ENCODE measurements at places on chromosomes 16 and 17. TPM values are rescaled to one million over a fixed set of nuclear protein-coding genes. Genes with fewer than 3 reads are reported as not detected.

SLFN12L gene
- not detected for total RNA-seq

DNA sequence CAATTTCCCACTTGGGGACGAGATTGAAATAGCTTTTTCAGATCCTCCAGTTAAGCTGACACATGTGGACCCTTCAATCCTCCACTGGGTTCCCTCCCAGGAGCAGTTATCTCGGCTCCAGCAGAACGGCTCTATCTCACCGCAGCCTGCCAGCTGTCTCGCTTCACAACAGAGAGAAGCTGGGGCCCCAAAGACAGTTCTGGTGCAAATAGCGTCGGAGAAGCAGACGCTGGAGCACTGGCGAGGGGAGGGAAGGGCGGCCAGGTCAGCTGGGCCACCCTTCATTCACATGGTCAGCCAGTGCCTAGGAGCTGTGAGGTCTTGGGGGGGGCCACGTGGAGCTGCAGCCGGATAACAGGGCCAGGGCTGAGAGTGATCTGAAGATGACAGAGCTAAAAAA, 141.3 kb upstream of the SDK2 start:
- peak; percentile 28 for DNase-seq

DNA sequence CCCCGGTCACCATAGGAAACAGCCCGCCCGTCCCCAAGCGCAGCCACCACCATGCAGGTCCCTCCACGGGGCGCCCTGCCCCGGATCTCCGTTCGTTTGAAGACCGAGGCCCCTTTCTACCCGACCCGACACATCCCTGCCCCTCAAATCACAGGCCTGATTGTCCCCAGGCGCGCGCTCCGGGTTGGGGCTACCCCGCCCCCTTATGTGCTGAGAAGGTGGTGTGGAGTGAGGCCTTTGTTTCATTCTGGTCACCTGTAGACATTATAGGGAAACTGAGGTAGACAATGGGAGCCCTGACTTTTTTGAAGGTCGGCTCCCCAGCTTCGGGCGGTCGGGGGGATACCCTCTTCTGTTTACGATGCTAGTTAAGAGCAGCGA, 763 bp upstream of the ACTG1 start:
- no peak for DNase-seq

ACAP1 gene
- 1.9 TPM for total RNA-seq

DNA sequence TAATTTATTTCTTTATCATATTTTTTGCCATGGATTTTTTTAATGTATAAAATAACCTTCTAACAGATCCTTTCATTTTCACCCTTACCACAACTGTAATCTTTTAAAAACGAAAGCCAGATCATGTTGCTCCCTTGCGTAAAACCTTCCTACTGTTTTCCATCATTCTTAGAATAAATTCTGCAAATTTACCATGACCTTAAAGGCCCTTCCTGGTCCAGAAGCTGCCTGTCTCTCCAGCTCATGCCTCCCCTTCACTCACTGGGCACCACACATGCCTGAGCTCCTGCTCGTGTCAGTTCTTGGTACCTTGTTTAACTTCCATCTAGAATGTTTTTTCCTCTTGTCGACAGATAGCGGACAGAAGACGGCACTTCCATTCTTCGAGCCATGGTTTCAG, 245.0 kb upstream of the CDH5 start:
- peak; percentile 65 for DNase-seq

NDE1 gene
- total RNA-seq, result 38.3 TPM

CPHXL2 gene
- total RNA-seq, result not detected

DNA sequence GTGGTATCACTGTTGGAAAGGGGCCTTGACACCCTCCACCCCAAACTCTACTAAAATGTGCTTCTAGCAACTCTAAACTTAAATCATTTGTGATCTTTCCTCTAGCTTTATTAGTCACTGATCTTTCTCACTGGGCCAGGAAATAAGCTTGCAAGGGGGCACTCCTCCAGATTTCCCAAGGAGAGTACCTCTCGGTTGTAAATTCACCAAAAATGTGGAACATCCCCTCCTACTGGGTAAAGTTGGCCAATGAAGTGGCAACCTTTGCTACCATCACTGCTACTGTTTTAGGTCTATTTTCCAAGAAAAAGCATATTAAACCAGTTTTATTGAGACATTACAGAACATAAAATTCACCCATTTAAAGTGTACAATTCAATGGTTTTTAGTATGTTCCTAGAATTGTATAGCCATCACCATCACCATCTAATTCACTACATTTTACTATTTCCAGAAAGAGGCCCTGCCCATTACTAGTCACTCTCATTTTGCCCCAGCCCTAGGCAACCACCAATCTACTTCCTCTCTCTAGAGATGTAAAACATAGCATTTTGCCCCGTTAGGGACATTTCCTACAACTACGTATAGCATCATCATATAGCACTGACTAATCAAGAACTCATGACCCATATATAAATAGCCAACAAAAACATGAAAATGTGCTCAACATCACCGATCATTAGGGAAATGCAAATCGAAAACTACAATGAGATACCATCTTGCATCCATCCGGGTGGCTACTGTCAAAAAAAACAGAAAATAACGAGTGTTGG, 44.6 kb upstream of the ADCY9 start:
- DNase-seq, result peak; percentile 16

ANKRD40CL gene
- total RNA-seq, result not detected

- peak; percentile 59 for DNase-seq
These were observed 69.3 kb upstream of the TOB1 start for GRCh38 chr17:50935221-50935995.

CD7 gene
- not detected for total RNA-seq

PDILT gene
- not detected for total RNA-seq

GRCh38 chr17:40598619-40599467, 33.6 kb upstream of the CCR7 start:
- DNase-seq, result peak; percentile 84

DNA sequence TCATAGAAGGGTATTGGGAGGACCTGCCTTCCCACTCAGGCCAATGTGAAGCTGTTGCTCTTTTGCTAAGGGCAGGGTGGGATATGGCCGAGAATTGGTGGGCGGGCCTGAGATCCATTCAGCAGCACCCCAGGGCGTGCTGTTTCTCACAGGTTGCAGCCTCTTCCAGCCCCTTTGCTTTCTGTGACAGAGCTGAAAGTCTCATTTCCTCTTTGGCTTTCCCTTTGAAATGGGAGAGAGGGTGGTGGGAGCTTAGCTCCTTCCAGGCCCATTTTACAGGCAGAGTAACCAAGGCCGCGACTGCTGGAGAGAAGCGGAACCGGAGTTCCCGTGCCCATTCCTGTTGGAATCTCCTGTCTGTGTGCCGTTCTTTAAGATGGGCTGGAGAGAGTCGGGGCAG, 183.0 kb downstream of the RAB11FIP4 start:
- DNase-seq, result no peak

VMO1 gene
- 0.64 TPM for total RNA-seq

NPIPB4 gene
- total RNA-seq, result 48.8 TPM

- DNase-seq, result peak; percentile 56
These were observed 14.4 kb downstream of the SLFN5 start for GRCh38 chr17:35257208-35257659.

KIF18B gene
- 5.2 TPM for total RNA-seq

PRR35 gene
- total RNA-seq, result not detected

KRTAP3-1 gene
- not detected for total RNA-seq

- no peak for DNase-seq
These were observed 27.2 kb downstream of the BAIAP2 start for GRCh38 chr17:81062014-81062780.

DNA sequence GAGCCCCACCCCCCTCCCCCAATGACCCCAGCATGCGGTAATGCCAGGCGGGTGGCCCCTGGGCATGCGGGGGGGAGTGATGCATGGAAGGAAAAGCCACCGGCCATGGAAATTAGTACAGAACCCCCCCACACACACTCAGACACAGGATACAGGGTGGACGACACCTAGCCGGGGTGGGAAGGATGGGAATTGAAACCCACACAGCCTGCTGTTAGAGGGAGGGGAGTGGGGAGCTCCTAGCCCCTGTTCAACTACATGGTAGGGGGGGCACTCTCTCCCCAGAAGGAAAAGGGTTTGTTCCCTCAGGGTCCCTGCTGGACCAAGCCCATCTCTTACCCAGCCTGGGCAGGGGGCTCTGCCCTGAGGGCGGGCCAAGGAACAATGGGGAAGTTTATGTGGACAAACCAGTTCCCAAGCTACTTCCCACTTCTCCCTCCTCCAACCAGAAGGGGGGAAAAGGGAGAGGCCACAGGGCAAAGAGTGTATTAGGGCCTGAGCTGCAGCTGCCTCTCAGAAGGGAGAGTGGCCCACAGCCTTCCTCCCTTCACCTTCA, 5.2 kb downstream of the TMUB2 start:
- no peak for DNase-seq

- no peak for DNase-seq
These were observed 73.9 kb upstream of the DHX40 start for GRCh38 chr17:59491353-59492090.

GRCh38 chr16:24729951-24730815, 732 bp downstream of the TNRC6A start:
- peak; percentile 28 for DNase-seq

KRT34 gene
- 26.7 TPM for total RNA-seq

ADAD2 gene
- total RNA-seq, result not detected

DNA sequence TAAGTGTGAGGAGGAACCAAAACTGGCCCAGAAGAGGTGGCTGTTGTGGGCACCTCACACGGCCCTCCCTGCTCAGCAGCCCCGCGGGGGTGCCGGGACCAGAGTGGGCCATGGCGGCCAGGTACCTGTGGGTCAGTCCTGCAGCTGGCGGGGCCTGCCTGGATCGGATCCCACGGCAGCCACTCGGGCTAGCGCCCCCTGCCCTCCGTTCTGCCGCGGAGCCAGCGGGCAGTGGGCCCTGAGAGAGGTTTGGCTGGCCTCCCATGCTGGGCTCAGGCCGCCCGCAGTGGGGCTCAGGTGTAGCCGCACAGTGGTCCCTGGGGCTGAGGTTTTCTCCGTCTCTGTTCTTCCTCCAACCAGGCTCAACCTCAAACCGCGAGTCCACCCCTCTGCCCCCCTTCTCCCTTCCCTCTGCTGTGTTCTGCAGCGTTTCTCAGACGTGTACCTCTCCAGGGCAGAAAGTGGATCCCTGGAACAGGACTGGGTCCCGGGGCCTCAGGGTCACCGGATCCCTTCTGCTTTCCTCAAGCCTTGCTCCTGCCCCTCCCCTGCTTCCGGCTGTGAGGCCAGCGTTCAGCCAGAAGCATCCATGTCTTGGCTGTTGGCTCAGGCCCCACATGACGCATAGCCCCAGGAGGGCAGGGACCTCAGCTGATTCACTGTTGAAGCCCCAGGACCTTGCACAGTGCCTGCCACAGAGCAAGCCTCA, 28.6 kb upstream of the ITGA3 start:
- DNase-seq, result peak; percentile 94

PRR15L gene
- not detected for total RNA-seq

ADGRG3 gene
- not detected for total RNA-seq

DNA sequence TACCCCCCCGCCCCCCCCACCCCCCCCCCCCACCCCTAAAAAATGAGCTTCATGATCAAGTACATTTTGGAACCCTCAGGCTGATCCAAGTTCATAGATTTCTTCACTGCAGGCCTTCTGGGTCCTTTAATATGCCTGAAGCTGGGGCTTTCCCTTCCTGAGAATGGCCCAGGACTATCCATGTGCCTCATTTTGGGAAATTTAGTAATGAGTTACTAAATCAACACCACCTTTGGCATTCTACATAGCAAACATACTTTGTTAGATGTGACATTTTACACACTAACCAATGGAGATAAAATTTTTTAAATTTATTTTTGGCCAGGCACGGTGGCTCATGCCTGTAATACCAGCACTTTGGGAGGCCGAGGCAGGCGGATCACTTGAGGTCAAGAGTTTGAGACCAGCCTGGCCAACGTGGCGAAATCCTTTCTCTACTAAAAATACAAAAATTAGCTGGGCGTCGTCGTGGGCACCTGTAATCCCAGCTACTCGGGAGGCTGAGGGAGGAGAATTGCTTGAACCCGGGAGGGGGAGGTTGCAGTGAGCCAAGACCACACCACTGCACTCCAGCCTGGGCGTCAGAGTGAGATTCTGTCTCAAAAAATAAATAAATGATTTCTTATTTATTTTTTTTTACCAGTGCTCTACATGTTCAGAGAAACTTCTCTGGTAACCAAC, 14.0 kb downstream of the HERPUD1 start:
- DNase-seq, result no peak

DNA sequence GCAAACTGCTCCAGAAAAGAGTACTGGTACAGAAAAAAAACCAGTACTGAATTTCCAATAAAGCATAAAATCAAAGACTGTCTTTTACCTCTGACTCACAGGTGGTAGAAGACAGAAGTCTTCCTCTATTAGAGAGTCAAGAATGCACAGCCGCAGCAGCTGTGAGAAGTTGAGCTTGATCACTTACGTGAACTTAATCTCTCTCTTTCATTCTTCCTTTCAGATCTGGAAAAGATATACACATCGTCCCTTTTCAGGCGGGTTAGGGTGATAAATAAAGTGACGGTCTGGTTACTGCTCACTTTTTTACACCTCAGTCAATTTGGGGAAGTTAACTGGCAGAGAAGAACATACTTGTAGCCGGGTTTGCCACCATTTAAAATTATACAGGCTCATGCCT, 3.9 kb downstream of the IFT140 start:
- DNase-seq, result no peak

CEP295NL gene
- 5.6 TPM for total RNA-seq

GRCh38 chr16:8323153-8323552, 267.2 kb downstream of the TMEM114 start:
- DNase-seq, result no peak

CA7 gene
- total RNA-seq, result not detected

DNA sequence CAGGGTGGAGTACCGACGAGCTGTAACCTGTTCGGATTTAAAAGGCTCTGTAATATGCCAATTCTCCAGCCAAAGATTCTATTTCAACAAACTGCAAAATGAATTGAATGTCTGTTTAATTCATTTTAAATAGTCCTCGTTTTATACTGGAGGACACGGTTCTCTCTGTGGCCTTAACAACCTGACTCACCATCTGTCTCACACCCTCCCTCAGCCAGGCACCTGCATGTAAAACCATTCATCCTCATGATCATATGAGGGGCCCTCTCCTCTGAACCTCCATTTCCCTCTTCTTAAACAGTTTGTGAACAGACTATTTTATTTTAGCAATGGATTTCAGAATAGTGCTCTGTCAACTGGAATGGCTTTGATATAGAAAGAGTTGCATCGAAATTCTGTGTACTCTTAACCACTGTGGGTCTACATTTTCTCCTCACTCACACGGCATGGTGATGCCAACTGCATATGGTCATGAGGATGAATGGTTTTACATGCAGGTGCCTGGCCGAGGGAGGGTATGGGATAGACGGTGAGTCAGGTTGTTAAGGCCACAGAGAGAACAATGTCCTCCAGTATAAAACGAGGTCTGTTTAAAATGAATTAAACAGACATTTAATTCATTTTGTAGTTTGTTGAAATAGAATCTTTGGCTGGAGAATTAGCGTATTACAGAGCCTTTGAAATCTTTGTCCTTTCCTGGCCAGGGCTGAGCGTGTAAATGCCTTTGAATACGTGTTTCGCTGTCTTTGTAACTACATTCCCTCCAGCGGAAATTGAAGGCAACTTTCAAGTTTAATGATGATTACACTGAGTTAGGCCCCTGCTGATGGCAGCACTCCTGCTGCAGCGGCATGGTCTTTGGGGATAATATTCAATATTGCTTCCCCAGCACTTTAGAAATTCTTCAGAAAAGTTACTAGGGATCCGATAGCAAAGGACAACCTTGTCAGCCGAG, 329.6 kb downstream of the SNX29 start:
- DNase-seq, result no peak

GLIS2 gene
- 4.8 TPM for total RNA-seq
